8988T (cell line): ENCODE measurements at places on chromosomes 3 and 15.

DNA sequence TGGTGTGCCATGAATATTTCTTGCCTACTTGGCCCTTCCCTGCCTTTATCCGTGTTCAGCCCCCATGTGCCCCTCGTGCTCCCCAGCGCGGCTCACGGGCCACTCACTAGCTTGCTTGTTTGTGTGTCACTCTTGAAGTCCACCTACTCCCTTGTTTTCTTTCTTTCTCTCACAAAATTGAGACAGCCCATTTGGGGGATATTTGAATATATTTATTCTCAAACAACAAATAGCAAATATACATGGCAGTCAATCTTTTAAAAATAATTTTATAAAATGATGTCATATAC lies 82.2 kb downstream of the PLXNA1 start:
- DNase-seq, result no peak

DNA sequence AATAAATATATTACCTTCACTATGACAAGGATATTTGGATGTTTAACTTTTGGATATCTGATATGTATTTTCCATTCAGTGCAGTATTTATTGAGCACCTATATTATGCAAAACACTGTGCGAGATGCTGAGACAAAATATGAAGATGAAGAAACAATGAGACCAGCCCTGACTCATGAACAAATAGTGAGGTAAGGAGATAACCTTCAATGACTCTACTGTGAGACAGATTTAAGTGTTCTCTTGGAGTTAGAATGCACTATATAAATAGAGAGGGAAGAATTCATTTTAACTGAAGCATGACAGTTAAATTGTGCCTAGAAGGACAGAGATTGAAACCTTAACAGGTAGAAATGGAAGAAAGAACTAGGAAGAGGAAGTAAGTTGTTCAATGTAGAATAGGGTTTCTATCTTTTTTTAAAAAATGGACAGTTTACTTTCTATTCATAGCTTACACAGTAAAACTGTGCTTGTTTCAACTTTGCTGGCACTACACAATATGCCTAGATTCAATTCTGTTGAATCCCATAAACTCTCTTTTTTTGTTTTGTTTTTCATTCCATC lies 124.2 kb downstream of the ZBTB20 start:
- no peak for DNase-seq

- DNase-seq, result no peak
These were observed 179.0 kb downstream of the P3H2 start for GRCh38 chr3:189941679-189942078.

DNA sequence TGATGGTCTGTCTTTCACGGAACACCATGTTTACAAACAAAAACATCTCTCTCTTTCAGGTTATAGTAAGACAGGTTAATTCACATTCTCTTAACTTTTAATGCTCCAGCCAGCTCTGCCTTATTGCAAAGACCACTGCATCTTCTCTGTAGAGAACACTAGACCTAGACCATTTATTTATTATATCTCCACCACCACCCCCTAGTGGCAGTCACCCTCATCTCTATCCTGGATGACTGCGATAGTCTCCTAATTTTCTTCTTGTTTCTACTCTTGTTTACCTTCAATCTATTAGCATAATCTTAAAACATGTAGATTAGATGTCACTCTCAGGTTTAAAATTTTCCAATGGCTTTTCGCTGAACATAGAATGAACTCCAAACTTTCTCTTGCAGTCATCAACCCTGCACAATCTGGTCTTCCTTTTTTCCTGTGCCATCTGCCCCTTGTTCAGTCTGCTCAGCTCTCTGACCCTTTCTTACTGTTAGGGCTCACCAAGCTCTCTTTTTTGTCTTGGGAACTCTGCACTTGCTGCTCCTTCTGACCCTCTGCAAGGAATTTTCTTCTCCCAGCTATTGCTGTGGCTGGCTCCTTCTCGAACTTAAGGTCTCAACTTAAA lies 155.6 kb downstream of the SQOR start:
- no peak for DNase-seq

DNA sequence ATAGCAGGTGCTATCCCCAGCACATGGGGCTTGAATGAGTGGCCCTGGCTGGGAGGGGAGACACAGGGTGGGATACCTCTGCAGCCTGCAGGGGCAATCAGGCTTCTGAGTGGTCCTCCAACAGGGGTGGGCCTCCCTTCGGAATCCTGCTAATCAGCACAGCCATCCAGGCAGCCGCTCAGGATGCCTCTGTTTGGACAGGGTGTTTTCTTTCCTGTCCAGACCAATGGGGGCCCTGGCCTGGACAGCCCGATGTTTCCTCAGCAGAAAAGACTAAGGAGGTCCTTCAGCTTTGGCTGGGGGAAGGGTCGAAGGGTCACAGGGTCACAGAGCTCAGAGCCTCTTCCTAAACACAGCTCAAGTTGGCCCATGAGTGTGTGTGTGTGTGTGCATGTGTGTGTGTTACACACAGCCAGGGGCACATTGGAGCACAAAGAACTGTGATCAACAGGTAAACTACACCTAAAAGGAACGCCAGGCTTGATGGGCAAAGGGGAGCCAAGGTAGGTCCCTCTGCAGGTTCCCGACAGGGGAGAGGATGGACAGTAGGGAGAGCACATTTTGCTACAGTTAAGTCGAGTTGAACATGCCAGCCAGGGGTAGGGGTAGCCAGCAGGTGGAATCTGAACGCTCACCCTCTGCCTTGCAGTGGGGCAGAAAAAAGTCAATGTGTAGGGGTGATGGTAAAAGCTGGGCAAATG lies 1.1 kb upstream of the HAPLN3 start:
- DNase-seq, result no peak

DNA sequence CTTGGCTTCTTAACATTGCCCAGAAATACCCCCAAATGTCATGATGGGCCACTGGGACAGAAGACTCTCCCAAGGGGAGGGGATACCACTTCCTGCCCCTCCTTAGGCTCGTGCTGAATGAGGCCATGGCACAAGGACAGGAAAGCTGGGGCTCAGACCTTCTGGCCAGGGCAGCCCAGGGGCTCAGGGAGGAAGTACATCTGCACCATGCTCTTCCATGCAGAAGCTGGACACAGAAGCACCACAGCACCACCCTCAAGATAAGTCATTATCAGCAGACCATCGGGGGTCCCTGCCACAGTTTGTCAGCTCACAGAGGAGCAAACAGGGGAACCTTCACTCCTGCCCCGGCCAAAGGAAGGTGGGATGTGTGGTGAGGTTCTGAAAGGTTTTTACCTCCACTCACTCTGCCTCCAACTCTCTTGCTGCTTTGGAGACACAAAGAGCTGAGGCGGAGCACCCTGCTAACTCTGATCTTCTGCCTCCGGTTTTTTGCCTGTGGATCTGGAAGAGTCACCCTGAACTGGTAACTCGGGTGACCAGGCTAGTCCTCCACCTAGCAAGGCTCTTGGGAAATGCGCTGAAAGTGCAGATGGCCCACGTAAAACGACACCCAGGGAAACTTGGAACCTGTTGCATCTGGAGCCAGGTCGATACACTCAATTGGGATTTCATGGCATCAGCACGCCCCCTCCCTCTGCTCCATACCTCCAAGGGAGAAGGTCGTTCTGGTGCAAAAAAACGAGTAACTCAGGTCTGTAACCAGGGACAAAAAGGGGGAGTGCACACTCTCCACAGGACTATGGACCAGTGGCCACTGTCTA lies 8.3 kb downstream of the BMF start:
- DNase-seq, result no peak

- DNase-seq, result no peak
These were observed 19.7 kb downstream of the BLOC1S6 start for GRCh38 chr15:45606841-45607240.

DNA sequence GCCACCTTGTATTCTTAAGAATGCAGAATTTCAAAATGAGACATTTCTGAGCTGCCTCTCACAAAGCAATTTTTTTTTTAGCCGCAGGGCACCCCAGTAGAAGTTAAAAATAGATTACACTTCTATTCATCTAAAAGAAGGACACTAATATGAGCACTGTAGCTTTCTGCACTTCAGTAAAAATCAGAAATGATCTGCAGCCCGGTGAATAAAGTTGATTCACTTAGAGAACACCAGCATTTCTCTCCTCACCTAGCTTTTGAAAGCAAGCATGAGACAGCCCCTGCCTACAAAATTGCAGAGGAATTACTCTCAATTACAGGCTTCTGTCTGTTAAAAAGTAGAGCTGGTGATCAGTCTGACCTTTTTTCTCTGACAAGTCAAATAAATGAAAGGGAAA lies 1062.4 kb downstream of the FHIT start:
- no peak for DNase-seq

- no peak for DNase-seq
These were observed 2.0 kb downstream of the CIB2 start for GRCh38 chr15:78129077-78129750.

DNA sequence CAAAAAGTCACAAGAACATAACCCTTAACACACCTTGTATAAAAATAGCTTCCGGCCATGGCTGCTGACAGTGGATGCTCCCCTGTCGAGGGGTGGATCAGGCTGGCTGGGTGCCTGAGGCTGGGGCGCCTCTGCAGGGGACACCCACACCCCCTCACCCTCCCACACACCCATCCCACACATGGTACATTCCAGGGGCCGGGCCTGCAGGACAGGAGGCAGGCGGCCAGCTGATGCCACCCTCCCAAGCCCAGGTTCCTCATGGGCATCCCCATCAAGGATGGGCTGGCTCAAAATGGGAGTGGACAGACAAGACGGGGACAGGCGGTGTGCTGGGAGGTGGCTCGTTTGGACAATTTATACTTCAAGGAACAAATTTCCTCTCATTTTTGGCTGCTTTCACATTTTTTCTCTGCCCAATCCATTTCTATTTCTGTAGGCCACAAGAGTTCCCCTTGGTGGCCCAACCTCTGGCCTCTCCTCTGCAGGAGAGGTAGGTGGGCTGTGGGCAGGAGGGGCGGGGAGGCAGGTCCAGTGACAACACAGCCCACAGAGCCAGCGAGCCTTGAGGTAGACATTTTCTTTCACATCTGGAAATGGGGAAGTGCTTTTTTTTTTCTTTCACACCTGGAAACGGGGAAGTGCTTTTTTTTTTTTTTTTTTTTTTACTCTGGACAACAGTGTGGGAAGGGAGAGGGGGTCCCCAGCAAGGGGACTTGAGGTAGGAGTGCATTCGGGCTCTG lies 23.3 kb downstream of the RNU5B-1 start:
- no peak for DNase-seq

DNA sequence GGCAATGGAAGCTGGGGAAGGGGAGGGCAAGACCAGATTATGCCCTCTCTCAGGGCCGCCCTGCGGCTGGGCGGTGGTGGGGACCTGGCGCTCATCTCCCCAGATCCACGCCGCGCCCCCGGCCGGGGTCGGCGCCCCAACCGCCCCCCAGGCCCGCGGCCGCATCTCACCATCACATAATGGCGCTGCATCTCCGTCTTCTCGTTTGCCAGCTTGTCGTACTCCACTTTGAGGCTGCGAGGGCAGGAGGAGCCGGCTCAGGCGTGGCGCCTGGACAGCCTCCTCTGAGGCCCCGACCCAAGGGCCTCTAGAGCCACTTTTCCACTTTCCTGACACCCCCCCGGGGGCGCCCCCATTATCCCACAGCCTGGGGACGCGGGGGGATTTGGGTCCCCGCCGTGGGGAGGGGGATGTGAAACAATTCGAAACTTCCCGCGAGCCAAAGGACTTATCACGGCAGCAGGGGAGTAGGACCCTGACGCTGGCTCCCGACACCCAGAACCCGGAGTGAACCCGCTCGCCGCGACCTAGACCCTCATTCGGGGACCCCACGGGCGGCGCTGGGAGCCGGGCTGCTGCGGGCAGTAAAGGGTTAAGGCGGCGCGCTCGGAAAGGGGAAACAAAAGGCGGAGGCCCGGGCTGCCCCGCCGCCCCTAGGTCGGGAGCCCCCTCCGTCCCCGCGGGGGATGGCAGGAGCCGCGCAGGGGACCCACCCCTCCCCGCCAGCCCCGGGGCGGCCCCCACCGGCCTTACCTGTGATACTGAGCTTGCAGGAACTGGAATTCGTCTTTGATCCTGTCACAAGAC lies 2.1 kb downstream of the TLE3 start:
- DNase-seq, result no peak

DNA sequence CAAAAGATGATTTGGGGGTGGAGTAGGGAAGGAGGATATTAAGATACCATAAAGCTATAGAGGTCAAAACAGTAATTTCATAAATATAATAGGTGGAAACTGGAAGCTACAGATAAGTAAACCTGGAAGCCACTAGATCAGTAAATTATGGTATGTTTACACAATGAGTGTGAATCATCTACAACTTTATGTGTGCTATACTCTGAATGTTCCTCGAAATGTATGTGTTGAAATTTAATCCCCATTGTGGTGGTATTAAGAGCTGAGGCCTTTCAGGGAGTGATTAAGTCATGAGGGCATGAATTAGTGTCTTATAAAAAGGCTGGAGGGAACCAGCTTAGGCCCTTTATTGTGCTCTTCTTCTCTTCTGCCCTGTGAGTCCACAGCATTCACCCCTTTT lies 25.2 kb downstream of the EOMES start:
- DNase-seq, result no peak

DNA sequence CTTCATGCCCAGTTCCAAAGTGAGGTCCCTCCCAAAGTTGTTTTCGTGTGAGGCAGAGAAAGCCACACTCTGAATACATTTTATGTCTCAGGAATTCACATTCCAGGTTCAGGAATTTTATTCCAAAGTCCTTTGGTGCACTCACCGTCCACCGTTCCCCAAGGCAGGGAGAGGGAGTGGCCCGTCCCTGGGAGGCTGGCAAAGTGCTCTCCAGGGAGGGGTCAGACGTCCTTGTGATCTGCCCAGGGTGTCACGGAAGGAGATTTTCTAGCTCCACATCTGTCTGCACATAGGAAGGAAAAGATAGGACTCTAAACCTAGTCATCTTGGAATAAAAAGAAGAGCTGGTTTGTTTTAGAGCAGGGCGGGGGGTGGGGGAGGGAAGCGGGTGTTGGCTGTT lies 47.9 kb downstream of the KLF13 start:
- DNase-seq, result no peak

GRCh38 chr3:27791956-27792355 lies 69.8 kb upstream of the EOMES start:
- no peak for DNase-seq

GRCh38 chr3:138351916-138352550 lies 3.7 kb downstream of the MRAS start:
- DNase-seq, result no peak

DNA sequence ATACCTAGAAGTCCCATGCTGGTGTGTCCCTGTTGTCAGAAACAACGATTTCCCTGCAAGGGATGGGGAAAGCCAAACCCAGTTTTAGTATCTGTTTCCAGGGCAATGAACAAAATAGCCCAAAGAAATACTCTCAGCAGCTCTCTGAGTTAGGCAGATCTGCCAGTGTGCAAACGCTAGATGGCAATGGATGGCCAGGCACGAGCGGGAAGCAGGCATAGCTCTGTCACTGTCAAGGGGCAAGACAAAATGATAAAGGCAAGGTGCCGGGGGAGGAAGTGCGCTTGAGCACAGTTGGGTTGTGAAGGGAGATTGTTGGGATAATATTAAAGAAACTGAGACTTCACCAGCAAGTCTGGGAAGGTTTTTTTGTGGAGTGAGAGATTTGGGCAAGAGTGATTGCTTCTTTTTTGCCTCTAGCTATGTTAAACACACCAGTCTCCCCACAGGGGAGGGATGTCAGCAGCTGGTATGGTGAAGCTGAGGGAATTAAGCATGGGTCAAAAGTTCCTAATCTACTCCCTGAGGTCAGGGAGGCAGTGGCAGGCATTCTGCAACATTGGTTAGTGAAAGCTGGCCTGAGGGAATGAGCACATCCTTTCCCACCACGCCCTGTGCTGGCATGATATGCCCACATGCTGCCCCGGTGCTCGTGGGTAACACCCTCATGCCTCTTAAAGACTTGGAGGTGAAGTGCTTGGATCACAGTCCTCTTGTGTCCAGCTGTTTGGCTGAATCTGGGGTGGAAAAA lies 117.5 kb downstream of the PDCD6IP start:
- no peak for DNase-seq

GRCh38 chr3:55620351-55621025 lies 133.4 kb upstream of the WNT5A start:
- no peak for DNase-seq
